ENCODE measurements at places on chromosomes 5 and 9. TPM values are rescaled to one million over a fixed set of nuclear protein-coding genes. Genes with fewer than 3 reads are reported as not detected.

The TLR4 gene
- 105 TPM for total RNA-seq

The TLE1 gene
- total RNA-seq: 79.9 TPM

The SLC6A7 gene
- not detected for total RNA-seq

The PCDH12 gene
- total RNA-seq: 4.0 TPM

DNA sequence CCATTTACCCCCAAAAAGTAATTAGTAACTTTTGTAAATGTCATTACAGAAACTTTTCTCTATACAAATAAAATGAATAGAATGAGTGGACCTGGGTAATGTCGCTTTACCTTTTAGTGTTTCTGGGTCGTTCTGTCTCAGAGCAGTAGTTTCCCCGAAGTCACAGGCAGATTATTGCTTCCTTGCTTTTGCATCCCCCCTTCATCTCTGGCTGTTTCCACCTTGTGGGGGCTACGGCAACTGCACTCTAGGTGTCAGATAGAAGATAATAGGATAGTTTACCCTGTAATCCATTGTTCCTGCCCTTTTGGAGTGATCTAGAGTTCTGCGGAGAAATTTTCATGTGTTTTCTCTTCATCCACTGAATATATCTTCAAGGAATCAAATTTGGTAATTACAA, 68.7 kb downstream of the PRR16 start:
- no peak for DNase-seq

- DNase-seq: no peak
Observed at GRCh38 chr5:40410964-40411635, 268.6 kb upstream of the PTGER4 start.

DNA sequence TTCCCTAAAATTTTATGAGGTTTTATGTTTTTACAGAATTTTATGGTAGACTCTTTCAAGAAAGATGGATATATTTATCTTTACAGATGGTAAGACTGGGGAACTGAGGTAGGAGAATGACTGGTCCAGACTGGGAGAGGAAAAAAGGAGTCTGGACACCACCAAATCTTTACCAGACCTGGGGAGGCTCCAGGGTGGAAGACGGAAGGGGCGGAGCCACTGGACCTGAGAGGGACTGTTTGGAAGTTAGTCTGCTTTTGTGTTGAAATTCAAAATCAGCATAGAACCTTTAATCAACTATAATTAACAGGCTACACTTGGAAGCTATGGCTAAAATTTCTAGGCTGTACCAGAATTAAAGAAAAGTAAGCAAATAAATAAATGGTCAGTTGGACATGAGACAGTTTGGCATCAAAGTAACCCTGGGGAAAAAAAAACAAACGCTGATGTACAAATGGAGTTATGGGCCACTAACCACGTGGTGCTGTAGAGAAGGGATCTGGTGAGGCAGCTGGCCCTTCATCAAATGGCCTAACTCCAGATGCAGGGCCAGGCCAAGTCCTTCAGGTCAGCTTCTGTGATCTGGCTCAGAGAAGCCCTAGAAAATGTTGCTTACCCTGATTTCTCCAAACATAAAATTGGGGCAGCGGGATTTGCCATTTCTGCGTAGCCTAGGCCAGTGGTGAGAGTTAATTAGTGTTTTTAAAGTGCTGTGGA, 155.1 kb downstream of the ARSB start:
- no peak for DNase-seq

GRCh38 chr9:121499427-121500164, at the start of gene GGTA1:
Gene GGTA1, minus strand, starts transcription at chr9:121499844. Its CDS starts 31,922 bp downstream, at chr9:121467922.
- no peak for DNase-seq

DNA sequence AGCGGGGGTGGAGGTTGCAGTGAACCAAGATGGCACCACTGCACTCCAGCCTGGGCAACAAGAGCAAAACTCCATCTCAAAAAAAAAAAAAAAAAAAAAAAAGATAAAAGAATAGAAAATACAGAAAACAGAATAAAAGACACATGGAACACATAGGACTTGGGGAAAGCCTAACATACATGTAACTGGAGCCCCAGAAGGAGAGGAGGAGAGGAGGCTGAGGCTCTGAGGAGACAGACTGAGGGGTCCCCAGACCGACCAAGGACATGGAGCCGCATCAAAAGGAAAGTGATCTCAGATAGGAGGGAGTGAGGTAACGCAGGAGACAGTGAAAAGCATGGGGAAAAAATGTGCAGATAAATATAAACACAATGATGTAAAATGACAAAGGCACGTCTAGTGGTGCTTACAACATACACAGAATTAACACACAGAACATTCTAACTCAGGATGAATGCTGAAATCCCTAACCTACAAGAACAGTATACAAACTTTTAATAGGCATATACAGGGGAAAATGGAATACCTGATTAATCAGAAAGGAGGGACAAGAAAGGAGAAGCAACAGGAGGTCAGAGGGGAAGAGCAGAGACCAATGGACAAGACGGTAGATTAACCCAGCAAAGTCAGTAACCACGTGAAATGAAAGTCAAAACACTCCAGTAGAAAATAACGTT, 65.2 kb upstream of the UBAC1 start:
- DNase-seq: no peak

DNA sequence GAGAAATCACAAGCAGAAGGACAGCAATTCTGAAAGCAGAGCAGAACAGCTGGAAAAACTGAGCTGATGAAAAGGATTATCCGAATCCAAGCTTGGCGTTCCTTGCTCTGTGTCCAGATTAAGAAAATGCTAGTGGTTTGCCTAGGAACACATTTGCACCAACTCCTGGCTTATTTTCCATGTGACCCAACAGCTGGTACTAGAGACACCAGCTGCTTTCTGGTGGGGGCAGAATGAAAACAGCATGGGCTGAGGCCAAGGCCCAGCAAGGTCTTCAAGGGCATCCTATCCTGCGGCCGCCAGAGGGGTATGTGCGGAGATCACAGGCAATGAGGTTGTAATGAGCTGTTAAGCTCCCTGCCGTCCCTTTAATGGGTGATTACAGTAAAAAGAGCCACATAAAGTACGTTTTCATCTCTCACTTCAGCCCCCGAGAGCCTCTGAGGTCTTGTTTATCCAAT, 131.5 kb downstream of the DOCK8 start:
- no peak for DNase-seq

GRCh38 chr9:124489222-124489621, 18.0 kb downstream of the NR5A1 start:
- no peak for DNase-seq

DNA sequence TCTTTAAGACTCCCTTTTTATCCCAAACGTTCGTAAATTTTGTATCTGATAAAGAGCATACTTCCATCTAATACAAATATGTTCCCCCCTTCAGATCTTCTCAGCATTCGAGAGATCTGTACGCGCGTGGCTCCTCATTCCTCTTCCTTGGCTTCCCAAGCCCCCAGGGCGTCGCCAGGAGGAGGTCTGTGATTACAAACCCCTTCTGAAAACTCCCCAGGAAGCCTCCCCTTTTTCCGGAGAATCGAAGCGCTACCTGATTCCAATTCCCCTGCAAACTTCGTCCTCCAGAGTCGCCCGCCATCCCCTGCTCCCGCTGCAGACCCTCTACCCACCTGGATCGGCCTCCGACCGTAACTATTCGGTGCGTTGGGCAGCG, 19.9 kb downstream of the CDKN2A start:
- no peak for DNase-seq
